ENCODE measurements at places on chromosomes 3 and 15. TPM values are rescaled to one million over a fixed set of nuclear protein-coding genes. Genes with fewer than 3 reads are reported as not detected.

- no peak for DNase-seq
Measured at GRCh38 chr15:64187396-64188191, 24.8 kb upstream of the PPIB start.

- no peak for DNase-seq
Measured at GRCh38 chr15:66564136-66565041, 1.4 kb downstream of the LCTL start.

- DNase-seq, result no peak
Measured at GRCh38 chr3:190109441-190109840, 11.3 kb downstream of the P3H2 start.

CHRD gene
- total RNA-seq, result 6.7 TPM

RPSA gene
- total RNA-seq, result 657 TPM
